Colonic mucosa (tissue), 4 donors: ENCODE measurements at places on chromosomes 7 and 10. TPM values are rescaled to one million over a fixed set of nuclear protein-coding genes. Genes with fewer than 3 reads are reported as not detected.

The SH2D4B gene
- total RNA-seq: not detected

The ITGB8 gene
- 8.1 TPM for total RNA-seq

The CYP2C9 gene
- total RNA-seq: 4.0 TPM

The LDB3 gene
- total RNA-seq: 0.72 TPM

The PLXNA4 gene
- total RNA-seq: 0.15 TPM

The TYW1B gene
- 1.9 TPM for total RNA-seq

The ACTR3C gene
- 17.6 TPM for total RNA-seq

The PDE1C gene
- 2.7 TPM for total RNA-seq

The ADRA2A gene
- total RNA-seq: 14.3 TPM

The TUBAL3 gene
- total RNA-seq: 12.8 TPM

- no peaks in the 10 kb centered on the region for H3K36me3 ChIP-seq
- H3K4me3 ChIP-seq: no peak overlapping the region
- no peaks in the 10 kb centered on the region for H3K27me3 ChIP-seq
- peak; percentile 86 for DNase-seq
Measured at GRCh38 chr7:131007439-131008330, 273.7 kb upstream of the KLF14 start.

GRCh38 chr7:119868387-119868786 lies 404.6 kb upstream of the KCND2 start:
- H3K36me3 ChIP-seq: no peaks in the 10 kb centered on the region
- no peak overlapping the region for H3K4me3 ChIP-seq
- H3K4me1 ChIP-seq: no peaks in the 10 kb centered on the region

DNA sequence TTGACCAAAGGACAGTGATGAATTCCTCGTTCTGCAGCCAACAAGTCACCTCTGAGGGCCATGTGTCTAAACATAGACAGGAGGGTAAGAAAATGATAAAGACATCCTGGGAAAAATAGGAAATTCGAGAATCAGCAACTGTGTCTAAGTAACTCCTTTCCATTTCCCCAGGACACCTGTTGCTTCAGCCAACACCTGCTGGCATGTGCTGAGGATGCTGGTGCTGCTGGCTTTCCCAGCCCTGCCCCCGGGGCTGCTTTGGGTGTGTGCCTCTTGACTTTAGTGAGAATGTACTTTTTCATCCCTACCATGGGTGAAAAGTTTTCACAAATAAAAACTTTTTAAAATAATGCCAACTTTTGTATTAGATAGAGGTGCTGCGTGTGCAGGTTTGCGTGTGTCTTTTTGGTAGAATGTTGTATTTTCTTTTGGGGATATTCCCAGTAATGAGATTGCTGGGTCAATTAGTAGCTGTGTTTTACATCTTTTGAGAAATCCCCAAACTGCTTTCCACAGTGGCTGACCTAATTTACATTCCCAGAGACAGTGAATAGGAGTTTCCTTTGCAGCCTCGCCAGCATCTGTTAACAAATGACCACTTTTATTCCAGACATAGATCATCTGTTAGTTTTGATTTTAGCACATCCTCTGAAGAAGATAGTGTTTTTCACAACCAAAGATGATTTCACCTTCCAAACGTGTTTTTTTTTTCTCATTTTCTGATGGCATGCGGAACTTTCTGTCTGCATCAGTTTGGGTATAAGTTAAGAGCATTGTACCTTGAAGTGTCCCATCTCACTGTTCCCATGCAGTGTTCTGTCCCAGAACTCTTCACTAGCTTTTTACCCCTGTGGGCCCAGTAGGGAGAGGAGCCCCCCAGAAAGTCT lies 104.2 kb upstream of the ACBD5 start:
- H3K36me3 ChIP-seq: no peaks in the 10 kb centered on the region
- H3K27me3 ChIP-seq: no peaks in the 10 kb centered on the region
- H3K4me3 ChIP-seq: no peak overlapping the region
- no peak for DNase-seq
- no peaks in the 10 kb centered on the region for H3K4me1 ChIP-seq

DNA sequence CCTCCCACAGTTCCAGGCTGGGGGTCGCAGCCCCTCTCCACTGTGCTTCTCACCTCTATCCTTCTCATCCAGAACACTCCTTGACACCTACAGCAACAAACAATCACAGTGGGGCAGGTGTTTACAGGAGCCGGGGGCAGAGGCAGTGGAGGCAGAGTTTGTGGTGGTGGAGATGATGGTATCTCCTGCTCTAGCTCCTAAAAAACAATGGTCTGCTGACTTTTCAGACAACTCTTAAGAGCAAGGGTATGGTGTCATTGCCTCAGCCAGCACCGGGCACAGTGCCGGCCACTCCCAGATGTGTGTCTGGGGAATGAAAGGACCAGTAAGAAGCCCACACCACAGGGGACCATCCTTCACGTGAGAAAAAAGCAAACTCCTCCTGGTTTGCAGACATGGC lies 36.3 kb upstream of the ANTXRL start:
- H3K4me1 ChIP-seq: no peaks in the 10 kb centered on the region
- no peaks in the 10 kb centered on the region for H3K36me3 ChIP-seq
- no peak for DNase-seq

- no peaks in the 10 kb centered on the region for H3K36me3 ChIP-seq
- no peaks in the 10 kb centered on the region for H3K4me1 ChIP-seq
- no peak for DNase-seq
- H3K27ac ChIP-seq: no peak overlapping the region
- H3K4me3 ChIP-seq: no peak overlapping the region
- H3K27me3 ChIP-seq: no peaks in the 10 kb centered on the region
Measured at GRCh38 chr10:128780156-128780761, 654.0 kb upstream of the MKI67 start.

DNA sequence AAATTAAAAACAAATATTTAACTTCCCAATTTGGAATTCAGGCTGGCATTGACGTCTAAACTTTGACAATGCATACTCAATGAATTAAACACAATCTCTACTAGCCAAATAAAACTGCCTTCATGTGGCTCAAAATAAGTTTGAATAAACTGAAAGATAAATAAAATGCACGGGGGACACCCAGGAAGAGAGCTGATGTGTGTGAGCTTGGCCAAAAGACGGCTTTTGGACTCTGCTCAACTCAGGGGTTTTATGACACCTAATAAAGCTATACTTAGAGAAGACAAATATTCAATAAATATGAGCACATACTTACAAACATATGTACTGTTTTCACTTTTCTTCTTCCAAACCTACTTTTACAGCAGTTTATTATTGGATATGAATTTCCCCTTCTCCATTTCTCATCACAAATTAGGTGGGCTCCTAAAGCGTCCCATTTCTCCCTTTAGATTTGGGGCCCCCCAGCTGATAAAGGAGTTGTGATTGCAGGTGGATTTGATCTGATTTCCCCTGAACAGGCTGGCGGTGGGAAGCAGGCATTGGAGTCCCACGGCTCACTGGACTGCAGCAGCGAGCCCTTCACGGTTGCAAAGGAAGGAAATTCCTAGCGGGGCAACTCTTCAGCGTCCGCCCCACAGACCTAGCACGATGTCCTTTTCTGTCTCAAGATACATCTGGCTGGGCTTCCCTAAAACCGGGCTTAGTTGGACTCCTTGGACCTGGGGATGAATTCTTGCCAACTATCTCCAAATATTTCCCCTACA lies 79.6 kb downstream of the INSIG1 start:
- H3K27me3 ChIP-seq: peaks cover 99% of the 10 kb centered on the region
- no peak overlapping the region for H3K4me3 ChIP-seq
- no peak for DNase-seq
- no peaks in the 10 kb centered on the region for H3K36me3 ChIP-seq

DNA sequence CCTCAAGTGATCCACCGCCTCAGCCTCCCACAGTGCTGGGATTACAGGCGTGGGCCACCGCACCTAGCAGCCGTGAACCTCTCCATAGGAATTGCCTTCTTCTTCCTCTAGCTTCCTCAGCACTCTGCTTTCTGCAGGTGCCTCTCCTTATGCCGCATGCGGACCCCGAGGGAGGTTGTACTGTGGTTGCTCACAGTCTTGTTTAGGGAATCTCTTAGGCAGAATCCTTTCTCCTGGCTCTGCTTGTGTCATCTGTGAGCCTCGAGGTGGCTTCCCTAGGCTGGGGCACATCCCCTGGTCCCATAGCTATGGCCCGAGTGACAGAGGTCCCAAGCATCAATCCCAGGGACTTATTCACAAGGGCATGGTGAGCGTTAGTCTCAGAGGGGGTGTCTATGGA lies 33.2 kb upstream of the GIMAP8 start:
- H3K4me3 ChIP-seq: no peak overlapping the region
- no peak overlapping the region for H3K27ac ChIP-seq
- peak; percentile 13 for DNase-seq
- no peaks in the 10 kb centered on the region for H3K36me3 ChIP-seq
- no peaks in the 10 kb centered on the region for H3K27me3 ChIP-seq

GRCh38 chr7:28905464-28905863 lies 52.7 kb downstream of the TRIL start:
- H3K36me3 ChIP-seq: no peaks in the 10 kb centered on the region
- no peak overlapping the region for H3K27ac ChIP-seq
- H3K4me1 ChIP-seq: no peaks in the 10 kb centered on the region
- H3K4me3 ChIP-seq: no peak overlapping the region
- no peaks in the 10 kb centered on the region for H3K27me3 ChIP-seq
- no peak for DNase-seq

GRCh38 chr10:110903280-110904278 lies 15.4 kb downstream of the BBIP1 start:
- no peaks in the 10 kb centered on the region for H3K4me1 ChIP-seq
- H3K27me3 ChIP-seq: no peaks in the 10 kb centered on the region
- peaks cover 5% of the 10 kb centered on the region for H3K36me3 ChIP-seq
- H3K27ac ChIP-seq: no peak overlapping the region
- no peak for DNase-seq
- H3K4me3 ChIP-seq: no peak overlapping the region

GRCh38 chr10:20647756-20648155 lies 249.4 kb downstream of the NEBL start:
- no peaks in the 10 kb centered on the region for H3K4me1 ChIP-seq
- H3K36me3 ChIP-seq: no peaks in the 10 kb centered on the region
- no peak overlapping the region for H3K4me3 ChIP-seq
- no peak overlapping the region for H3K27ac ChIP-seq
- no peaks in the 10 kb centered on the region for H3K27me3 ChIP-seq

- H3K36me3 ChIP-seq: no peaks in the 10 kb centered on the region
- H3K4me3 ChIP-seq: no peak overlapping the region
- no peaks in the 10 kb centered on the region for H3K27me3 ChIP-seq
- H3K4me1 ChIP-seq: no peaks in the 10 kb centered on the region
Measured at GRCh38 chr10:14312014-14312413, 18.7 kb downstream of the FRMD4A start.

- no peak overlapping the region for H3K27ac ChIP-seq
- H3K4me1 ChIP-seq: no peaks in the 10 kb centered on the region
- H3K4me3 ChIP-seq: no peak overlapping the region
Measured at GRCh38 chr10:86657396-86658011, 3.2 kb downstream of the OPN4 start.

DNA sequence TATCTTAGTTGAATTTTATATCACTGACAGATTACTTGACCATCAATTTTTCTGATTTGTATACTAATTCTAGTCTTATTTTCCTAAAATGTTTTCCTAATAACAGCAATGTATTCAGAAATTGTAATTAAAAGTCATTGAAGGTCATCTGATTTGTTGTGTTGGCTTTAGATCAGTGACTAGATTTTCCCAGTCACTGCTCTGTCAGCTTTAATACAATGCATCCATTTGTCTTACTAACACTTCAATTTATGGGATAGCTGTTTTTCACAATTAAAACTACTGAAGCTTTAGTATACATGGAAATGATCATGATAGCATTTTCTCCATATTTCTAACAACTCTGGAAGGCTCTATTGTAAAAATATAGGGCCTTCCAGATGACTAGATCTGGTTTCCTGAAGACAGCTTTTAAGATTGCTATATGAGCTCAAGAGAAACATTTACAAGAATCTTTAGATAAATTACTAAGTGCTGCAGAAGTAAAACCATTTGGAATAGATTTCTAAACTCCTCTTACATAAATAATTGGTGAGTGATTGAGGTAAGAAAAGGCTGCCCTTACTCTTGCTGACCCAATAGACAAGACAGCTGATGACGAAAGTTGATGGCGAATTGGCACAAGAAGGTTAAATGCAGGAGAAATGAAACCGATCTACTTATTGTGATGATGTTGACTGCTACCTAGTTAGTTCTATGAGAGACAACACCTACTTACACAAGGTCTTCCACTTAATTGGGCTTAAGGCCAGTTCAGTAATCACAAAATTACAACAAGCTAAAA lies 74.1 kb downstream of the LRRTM3 start:
- H3K27ac ChIP-seq: no peak overlapping the region
- no peaks in the 10 kb centered on the region for H3K27me3 ChIP-seq
- DNase-seq: no peak
- H3K4me1 ChIP-seq: no peaks in the 10 kb centered on the region
- no peaks in the 10 kb centered on the region for H3K36me3 ChIP-seq
- H3K4me3 ChIP-seq: no peak overlapping the region

DNA sequence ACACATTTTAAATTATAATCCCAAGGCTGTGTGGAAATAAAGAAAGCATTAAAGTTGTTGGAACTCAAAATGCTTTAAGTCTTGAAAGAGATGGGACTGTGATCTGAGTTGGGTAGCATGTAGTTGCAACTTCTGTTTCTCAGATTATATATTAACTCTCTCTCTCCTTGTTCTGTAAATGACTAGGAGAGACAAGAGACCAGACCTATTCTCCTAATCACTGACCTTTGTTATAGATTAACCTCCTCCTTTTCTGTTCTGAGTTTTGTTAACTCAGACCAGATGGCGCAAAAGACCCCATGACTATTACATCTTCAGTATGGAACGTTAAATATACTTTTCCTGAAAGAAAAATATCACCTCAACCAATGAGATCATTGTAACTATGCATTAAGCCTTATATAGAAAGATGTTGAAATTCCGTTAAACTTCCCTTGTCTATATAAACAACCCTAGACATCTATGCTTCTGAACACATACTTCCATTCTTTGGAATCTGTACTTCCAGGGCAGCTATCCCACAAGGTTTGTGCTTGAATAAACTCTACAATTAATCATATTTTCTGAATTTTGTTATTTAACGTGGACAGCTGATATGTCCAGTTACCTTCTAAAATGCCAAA lies 143.5 kb upstream of the TRIM24 start:
- no peak overlapping the region for H3K4me3 ChIP-seq
- no peak for DNase-seq
- H3K36me3 ChIP-seq: no peaks in the 10 kb centered on the region

GRCh38 chr7:87091487-87092066 lies 32.1 kb upstream of the ELAPOR2 start:
- no peak overlapping the region for H3K4me3 ChIP-seq
- DNase-seq: no peak
- no peaks in the 10 kb centered on the region for H3K4me1 ChIP-seq
- no peak overlapping the region for H3K27ac ChIP-seq

DNA sequence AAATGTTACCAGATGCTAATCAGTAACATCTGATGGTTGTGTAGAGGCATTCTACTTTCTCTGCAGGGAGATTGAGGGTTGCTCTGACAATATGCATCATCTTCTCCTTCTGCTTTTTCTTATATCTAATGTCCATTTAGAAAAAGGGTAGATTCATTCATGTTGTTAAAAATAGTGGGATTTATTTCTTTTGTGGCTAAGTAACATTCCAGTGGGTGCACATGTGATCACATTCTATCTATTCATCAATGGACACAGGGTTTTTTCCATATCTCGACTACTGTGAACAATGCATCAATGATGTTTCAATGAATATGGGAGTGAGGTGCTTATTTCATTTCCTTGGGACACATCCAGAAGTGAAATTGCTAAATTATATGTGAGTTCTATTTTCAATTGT lies 103.9 kb downstream of the CRPPA start:
- H3K4me3 ChIP-seq: no peak overlapping the region
- H3K27ac ChIP-seq: no peak overlapping the region
- H3K27me3 ChIP-seq: no peaks in the 10 kb centered on the region

GRCh38 chr7:27611059-27611458 lies 51.6 kb downstream of the HIBADH start:
- no peak overlapping the region for H3K4me3 ChIP-seq
- H3K4me1 ChIP-seq: peaks cover 4% of the 10 kb centered on the region
- no peaks in the 10 kb centered on the region for H3K27me3 ChIP-seq
- DNase-seq: no peak
